ENCODE measurements at places on chromosomes 1 and 21.

DNA sequence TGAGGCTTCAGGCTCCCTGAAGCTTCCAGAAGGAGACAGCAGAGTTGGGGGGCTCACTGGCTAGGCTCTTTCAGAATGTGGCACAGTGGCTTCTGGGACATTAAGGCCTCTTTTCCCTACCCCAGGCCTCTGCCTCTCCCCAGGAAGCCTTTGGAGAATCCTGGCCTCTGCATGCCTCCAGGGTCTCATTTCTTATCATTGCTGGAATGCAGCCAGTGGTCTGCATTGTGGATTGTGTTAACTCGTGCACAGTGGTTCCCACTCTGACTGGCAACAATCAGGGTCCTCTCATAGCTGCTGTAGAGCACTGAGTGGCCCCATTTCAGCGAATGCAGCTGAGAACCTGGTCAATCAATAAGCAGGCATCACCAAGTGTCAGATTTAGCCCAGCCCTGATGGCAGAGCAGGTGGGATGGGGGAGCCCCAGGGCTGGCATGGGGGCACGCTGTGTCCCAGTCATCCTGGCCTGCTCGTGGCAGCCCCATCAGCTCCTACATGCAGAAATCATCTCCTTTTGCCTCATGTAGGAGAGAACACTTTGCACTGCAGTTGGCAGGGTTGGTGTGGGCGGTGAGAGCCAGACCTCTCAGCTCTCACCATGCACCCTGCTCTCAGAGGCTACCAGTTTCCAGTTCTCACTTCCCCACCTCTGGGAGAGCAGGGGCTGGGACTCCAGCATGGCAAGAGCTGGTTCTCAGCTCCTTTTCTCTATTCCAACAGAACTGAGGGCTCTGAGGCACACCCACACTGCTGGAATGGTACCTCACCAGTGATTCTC is 13.4 kb downstream of the ADORA1 start:
- DNase-seq: no peak

GRCh38 chr1:47436979-47437446 is 831 bp upstream of the FOXD2 start:
- DNase-seq: no peak

- no peak for DNase-seq
These were observed 102.7 kb downstream of the RUNX1 start for GRCh38 chr21:34946385-34946840.

DNA sequence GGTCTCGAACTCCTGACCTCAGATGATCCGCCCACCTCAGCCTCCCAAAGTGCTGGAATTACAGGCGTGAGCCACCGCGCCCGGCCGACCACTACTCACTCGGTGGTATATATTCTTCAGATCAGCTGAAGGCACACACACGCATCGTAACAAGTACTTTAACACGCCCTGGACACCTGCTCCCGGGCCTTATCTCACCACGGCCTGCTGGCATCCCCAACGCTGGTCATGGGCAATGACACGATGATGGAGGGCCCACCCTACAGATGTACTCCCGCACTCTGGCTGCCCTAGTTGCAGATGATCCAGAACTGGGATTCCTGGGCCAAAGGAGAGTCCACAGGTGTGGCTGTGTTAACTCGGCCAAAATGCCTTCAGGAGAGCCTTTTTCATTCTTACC is 11.6 kb downstream of the UBE2J2 start:
- no peak for DNase-seq

Data from stimulated activated CD8-positive, alpha-beta memory T cell treated with anti-CD3 and anti-CD28 coated beads, Interleukin-7, amount 100 ng/mL, for 1 hour (primary cell).